ENCODE measurements at places on chromosomes 7 and 10.

- DNase-seq = no peak
Measured at GRCh38 chr7:75738604-75738974, at the start of gene HIP1. Gene HIP1 (minus strand): TSS chr7:75738941. CDS start chr7:75738920, 21 bp downstream.

- DNase-seq = no peak
Measured at GRCh38 chr7:122902751-122903495, 16.7 kb upstream of the CADPS2 start.

DNA sequence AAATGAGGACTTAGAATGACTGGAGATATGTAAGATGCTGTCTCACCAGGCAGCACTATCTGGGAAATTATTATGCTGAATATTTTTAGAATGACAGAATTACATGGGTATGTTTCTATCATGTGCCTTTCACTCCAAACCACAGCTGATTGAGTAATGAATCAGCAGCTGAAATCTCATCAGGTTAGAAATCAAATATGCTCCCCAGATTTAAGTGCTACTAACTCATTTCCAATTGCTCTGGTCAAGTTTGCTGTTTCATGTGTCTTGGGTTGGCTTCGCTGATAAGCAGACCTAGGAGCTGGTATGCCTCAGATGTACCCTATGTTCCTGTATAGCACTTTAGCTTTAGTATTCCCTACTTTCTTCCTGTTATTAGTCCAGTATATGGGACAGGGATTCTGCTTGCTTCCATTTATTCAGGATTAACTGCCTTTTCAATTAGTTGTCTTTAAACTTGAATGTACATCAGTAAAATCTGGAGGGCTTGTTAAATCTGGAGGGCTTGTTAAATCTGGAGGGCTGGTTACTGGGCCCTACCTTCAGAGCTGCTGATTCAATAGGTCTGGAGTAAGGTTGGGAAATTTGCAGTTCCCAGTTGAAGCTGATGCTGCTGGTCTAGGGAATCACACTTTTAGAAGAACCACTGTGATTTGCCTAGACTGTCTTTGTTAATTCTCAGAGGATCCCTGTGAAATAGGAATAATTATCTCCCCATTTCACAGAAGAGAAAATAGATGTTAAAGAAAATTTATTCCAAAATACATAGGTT lies 172.9 kb downstream of the DKK1 start:
- DNase-seq = no peak

DNA sequence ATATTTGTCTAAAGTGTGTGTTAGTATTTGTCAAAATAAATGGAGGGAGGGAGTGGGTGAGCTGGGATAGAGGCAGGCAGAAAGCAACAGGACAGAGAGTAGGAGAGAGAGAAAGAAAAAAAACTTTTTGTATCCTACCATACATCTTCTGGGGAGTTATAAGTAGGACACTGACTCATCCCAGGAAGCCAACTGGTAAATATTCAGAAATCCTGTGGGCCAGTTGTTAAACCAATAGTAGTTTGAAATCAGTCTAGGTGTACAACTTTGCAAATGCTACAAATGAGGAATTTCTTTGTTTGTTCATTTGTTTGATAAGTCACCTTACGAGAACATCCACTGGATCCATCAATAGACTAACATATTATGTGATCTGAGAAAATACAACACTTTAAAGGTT lies 980.9 kb downstream of the GATA3 start:
- DNase-seq = no peak

DNA sequence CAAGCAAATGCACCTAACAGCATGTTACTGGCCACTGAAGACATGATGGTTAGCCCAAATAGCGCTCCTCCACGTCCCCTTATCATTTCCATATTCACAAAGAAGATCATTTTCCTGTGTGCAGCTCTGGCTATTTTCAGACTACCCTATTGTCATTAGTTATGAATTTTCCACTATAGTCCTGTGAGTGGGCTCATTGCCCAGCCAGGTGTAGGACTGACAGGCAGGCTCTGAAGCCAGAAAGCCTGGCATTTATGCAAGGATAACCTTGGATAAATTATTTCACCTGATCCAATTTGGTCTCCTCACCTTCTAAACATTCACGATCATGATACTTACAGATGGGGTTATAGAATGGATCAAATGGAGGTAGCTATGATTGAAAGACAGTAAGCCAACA lies 104.6 kb downstream of the C10orf90 start:
- no peak for DNase-seq

DNA sequence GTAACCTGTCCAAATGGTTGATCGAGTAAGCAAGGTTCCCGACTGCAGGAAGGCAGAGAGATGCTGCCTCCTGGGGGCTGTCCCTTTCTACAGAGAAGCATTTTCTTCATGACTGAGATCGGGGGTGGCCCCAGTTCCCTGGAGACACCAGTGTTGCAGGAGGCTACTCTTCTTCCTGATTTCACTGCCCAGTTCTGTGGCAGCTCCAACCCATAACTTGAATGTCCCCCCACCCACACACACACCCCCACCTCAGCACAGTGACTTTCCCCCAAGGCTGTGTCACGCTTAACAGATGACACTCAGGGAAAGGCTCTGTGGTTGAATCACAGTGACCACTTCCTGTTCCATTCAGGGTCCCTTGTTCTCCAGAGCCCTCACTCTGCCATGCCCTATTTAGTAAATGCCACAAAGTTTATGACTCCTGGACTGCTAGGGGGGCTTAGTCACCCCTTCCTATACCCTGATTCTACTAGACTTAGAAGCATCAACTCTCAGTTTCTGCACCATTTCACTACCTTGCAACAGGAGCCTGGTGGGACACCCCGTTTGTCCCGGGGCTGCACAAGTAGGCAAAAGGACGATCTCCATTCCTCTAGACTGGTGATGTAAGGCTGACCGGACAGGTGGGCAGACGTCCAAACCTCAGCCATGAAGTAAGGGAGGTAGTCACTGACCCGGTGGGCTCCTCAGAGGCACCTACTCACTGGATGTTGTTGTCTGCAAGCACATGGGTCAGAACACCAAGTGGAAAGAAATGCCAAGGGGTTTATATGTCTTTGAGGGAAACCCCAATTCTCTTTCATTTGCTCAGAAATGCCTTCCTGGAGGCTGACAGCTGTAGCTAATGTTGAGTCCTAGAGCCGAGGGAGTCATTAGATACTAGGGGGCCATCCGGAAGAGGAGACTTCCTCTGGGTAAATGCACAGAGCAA lies 31.3 kb upstream of the SMC3 start:
- DNase-seq = peak; percentile 78

DNA sequence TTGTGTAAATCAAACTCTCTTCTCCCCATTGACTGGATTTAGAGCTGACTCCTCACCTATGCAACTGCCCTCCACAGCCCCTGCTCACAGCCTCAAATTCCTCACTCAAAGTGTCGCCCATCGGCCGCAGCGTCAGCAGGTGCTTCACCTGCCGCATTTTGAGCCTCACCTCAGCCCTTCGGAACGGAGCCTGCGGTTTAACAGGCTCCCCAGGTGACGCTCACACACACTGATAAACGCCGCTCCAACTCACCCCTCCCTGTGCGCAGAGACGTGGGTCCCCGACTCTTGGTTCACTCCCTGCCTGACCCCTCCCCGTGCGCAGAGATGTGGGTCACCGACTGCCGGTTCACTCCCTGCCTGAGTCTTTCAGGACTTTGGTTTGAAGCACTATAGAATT lies 57.1 kb downstream of the CARD11 start:
- no peak for DNase-seq

DNA sequence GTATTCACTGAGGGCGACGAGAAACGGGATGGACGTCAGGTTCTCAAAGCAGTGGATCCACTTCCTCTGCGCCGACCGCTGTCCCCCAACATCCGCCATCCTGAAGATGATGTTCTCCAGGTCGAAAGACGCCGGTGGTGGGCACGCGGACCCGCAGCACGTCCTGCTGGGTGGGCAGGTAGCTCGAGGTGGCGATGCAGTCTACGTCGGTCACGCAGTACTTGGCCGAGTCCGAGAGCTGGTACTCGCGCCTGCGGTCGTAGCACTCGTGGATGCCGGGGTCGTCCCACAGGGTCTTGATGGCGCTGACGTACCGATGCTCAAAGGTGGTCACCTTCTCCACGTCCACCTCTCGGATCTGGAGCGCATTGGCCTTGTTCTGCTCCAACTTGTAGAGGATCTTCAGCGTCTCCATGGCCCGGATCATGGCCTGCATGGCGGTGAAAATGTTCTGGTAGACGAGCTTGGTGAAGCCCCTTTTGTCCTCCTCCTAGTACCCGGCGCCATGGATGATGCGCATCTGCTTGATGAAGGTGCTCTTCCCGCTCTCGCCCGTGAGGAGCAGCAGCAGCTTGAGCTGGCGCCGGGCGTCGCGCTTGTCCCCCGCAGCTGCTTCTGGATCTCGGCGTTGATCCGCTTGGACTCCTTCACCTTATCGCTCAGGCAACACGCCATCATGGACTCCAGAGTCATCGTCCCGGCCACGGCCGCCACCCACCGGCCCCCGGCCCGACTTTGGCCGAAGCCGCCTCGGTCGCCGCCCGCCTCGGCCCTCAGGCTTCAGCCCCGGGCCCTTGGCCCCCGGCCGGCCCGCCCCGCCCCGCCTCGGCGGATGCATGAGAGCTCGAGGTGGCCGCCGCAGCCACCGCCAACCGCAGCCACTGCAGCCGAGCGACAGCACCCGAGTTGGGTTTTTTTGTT lies 122.9 kb upstream of the KCTD7 start:
- DNase-seq = peak; percentile 41

- DNase-seq = no peak
Measured at GRCh38 chr10:29430101-29430500, 141.2 kb downstream of the LYZL1 start.

GRCh38 chr10:103885617-103886016 lies 30.2 kb upstream of the SH3PXD2A start:
- DNase-seq = no peak

DNA sequence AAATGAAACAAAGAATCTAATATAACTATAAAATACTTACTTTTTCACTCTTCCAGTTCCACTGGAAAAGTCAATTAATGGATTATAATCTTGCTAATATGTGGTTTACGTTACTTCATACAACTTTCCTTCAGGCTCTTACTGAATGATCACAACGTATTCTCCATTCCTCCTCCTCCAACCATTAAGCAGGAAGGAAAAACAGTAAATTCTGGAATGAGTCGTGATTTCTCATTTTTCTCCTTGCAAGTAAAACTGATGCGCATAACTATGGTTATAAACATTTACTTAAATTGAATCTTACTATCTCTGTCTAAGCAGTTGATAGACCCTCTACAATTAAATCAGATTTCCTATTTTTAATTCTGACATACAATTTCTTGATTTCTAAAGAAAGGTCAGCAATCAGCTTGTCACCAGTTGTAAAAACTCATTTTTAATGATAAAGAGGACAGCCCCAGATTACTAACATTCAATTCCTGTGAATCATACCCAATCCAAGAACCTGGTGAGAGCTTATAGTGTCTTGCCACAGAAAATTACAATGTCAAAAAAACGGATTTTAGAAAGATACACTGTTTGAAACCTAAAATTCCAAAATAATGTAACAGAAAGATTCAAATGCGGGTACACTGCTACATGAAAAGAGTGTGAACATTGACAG lies 64.3 kb downstream of the EZH2 start:
- no peak for DNase-seq

- no peak for DNase-seq
Measured at GRCh38 chr10:75209086-75209920, 1.3 kb upstream of the VDAC2 start.

DNA sequence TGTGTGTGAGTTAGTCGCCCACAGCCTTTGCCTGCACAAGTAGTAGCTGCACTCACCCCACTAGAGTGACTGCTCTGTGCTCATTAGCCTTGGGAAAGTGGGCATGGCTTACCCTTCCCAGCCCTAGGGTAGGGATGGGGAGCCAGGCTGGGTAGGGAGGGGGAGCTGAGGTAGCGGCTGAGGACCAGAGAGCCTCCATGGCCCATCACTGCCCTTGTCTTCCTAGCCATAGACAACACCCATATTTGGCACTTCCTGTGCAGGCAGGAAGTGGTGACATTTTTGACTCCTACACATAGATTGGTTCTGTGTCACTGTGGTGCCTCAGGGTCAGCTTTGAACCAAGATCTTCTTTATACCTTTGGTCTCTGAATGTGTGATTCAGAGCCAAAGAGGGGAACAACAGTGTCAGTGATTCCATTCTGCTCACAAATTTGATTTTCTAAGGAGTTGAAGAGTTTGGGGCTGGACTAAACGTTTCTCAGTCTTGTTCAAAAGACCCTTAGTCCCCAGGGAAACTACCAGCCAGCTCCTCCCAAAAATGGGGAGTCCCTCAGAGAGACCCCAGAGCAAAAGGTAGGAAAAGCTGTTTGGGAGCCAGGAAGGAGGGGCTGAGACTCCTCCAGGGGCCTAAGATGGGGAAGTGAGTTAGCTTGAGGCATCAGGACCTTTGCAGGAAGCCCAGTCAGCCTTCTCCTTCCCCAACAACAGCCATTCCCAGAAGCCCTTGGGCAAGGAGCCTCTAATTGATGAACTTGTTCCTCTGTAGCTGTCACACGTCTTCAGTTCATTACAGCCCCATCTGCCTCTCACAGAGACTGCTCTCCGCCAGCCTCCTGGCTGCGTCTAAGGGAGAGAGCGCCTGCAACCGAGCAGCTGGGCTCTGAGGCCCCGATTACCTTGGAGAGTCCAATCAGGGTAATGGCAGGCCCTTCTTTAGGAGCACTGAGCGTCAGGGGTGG lies 135.0 kb downstream of the CDH23 start:
- peak; percentile 48 for DNase-seq

DNA sequence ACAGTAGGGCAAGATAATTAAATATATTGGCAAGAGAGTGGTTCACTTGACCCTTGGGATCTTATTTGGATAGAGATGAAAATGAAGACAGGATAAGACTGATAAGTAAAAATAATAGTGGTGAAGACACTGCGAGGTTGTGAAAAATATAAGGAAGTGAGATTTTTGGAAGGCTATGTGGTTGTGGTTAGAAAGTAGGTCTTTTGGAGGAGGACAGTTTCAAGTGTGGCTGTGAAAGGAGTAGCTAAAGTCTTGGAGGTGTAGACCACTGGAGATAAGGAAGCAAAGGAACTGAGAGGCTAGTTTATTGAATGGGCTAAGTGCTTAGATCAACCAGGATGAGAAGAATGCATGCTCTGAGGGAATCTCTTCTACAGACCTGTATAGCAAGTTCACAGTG lies 11.2 kb downstream of the MIOS start:
- DNase-seq = no peak

GRCh38 chr7:12623885-12624498 lies 53.5 kb downstream of the SCIN start:
- no peak for DNase-seq

DNA sequence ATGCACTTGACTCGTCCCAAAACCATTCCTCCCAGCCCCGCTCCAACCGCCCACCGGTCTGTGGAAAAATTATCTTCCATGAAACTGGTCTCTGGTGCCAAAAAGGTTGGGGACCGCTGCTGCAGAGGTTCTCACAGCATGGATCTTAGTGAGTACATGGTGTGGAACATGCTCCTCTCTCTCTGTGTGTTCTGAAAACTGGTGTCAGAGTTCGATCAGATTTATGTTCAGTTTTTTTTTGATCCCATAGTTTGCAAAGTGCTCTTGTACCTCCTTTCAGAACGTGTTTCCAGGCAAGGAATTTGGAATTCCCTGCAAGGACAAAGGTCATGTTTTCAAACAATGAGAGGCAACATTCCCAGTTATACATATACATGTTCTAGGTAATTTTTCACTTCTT lies 61.2 kb upstream of the FAM171A1 start:
- no peak for DNase-seq

DNA sequence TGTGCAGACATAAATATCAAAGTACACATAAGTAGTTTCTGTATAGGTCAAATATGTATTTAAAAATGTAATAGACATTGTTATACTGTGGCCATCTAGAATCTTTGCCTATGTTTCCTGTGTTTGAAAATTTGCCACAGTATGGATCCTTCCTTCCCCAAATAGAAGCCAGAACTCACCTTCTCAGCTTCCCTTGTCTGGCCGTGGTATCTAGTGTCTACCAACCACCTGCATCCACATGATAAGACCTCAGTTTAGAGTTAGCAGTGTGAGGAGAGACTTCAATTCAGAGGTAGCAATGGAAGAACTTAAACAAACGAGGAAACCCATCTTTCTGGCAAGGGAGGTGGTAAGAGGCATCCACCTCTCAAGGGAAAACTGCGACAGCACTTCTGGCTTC lies 4.9 kb downstream of the TRDMT1 start:
- DNase-seq = no peak
